ENCODE measurements at places on chromosomes 1 and 21. TPM values are rescaled to one million over a fixed set of nuclear protein-coding genes. Genes with fewer than 3 reads are reported as not detected.

Gene CD164L2
- total RNA-seq = not detected

DNA sequence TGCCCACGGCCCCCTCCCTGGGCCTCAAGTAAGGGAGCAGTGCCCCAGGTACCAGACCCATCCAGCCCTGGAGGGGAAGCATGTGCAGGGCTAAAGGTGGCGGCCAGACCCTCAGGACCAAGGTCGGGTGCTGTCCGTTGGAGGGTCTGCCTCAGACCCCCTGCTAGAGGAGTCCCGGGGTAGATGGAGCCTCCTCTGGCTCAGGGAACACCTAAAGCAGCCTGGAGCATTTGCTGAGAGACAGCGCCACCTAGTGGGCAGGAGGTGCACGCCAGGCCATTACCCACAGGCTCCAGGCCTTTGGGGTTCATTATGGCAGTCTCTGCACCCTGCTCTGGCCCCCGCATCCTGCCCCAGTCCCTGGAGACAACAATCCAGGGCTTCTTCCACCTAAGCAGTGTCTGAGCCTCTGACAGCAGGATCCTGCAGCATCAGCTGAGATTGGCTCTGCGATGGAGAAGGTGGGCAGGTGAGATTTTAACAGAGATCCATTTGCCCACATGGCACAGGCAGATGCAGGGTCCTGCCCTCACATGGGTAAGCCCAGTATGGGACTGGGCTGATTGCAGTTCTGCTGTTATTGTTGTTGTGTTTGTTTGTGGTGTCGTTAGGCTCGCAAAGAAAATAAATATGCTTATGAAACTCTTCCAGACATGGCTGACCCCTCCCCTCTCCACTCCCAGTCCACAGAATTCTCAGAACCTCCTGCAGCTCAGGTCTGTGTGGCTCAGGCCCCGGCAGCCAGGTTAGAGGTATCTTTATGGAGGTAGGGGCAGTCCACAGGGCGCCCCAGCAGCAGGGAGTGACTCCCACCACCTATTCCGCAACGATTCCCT lies 42.4 kb downstream of the CTNNBIP1 start:
- peak; percentile 94 for DNase-seq

- no peak for DNase-seq
Observed at GRCh38 chr1:39153684-39154083, 50.8 kb upstream of the MACF1 start.

- DNase-seq = peak; percentile 69
Observed at GRCh38 chr1:155277902-155278688, 832 bp downstream of the HCN3 start.
